ENCODE measurements at places on chromosomes 4 and X.

GRCh38 chr4:31088600-31089230, 368.5 kb downstream of the PCDH7 start:
- DNase-seq = no peak

DNA sequence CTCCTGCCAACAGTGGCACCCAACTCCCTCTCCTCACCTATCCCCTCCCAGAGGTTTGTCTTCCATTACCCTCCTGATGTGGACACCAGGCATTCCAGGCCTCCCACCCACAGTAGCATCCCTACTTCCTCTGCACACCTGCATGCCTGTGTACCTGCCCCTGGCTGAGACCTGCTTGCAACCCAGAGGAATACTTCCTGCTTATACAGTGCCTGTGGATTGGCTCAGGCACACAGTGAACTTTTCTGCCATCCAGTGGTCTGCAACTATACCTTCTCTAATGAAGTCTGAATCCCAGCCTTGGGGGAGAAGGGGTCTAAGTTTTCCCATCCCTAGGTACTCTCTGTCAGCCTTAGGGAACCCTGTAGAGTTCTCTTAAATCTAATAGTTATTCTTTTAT, 169.9 kb downstream of the IQCM start:
- DNase-seq = no peak

DNA sequence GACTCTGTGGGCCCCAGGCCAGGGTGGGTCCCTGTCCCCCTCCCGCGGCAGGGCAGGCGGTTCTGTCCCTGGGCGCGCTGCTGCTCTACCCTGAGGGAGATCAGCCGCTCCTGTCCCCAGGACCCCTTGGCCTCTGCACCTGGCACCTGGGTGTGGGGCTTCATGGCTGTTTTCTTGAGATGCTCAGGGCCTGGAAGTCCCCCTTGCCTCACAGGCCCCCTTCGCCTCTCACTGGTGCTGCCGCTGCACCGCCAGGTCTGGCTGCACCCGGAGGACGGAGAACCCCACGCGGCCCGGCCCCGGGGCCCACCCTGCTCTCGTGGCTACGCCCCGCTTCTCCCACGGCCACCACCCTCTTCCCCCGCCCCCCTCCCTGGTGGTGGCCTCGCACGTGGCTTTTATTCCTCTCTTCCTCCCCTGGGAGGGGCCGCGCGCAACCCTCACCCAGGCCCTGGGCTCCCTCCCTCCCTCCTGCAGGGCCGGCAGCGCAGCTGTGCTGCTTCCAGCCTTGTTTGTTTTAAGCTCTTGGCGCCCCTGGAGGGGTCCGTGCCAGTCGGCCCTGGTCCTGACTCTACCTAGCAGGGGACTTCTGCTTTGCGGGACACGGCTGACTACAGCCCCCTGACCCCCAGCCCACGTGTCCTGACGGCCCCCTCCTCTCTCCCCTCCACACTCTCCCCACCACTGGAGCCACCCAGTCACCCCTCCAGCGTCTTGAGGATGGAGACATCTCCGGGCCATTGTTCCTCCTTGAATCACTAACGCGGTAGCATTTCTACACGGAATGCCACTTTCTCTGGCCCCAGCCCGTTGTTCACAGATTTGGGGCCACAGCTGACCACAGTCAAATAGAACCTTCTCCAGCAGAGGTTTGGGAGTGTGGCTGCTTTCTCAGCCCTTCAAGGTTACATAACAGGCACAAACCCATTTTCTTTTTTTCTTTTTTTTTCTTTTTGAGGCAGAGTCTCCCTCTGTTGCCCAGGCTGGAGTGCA, 20.6 kb upstream of the CLDN24 start:
- DNase-seq = no peak

GRCh38 chr4:40316333-40316781, 18.8 kb upstream of the CHRNA9 start:
- no peak for DNase-seq

DNA sequence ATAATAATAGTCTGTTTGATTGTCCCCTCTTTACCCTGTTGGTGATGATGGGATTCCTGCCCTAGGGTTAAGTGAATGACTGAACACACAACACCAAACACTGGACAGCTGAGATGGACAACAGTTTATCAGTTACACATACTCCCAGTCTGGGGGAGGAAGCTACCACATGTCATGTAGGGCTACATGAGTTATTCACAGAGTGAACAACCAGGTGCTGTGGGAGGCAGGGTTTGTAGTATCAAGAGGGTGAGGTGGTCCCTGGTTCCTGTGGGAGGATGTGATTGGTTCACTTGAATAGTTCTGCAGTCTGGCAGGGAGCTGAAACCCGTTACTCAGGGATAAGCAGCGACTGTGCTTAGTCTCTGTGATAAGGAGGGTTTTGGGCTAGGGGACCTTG, 88.8 kb upstream of the AP1S2 start:
- no peak for DNase-seq

DNA sequence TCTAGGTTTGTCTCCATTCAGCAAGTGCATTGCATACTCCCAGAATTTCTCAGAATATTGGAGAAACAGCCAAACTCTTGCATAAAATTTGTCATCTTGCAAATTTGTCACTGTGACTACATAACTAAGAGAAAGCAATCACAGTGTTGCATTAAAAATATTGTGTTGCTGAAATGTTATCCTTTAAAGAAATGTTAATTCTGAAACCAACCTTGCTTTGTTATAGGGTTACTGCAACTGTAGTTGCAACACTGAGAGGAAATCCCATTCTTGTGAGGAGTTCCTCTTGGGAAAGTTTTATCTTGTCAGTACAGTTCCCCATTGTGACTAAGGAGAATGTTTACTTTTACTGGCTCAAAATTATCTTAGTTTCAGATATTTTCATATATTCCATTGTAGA, 20.9 kb downstream of the CYBB start:
- DNase-seq = no peak

GRCh38 chr4:150305995-150306394, 227.8 kb downstream of the DCLK2 start:
- DNase-seq = no peak

GRCh38 chr4:74433043-74433442, 11.9 kb upstream of the AREG start:
- DNase-seq = no peak

GRCh38 chr4:48195374-48195773, 61.3 kb upstream of the TXK start:
- DNase-seq = no peak

- no peak for DNase-seq
Measured at GRCh38 chrX:8867406-8867805, 66.2 kb upstream of the FAM9A start.

DNA sequence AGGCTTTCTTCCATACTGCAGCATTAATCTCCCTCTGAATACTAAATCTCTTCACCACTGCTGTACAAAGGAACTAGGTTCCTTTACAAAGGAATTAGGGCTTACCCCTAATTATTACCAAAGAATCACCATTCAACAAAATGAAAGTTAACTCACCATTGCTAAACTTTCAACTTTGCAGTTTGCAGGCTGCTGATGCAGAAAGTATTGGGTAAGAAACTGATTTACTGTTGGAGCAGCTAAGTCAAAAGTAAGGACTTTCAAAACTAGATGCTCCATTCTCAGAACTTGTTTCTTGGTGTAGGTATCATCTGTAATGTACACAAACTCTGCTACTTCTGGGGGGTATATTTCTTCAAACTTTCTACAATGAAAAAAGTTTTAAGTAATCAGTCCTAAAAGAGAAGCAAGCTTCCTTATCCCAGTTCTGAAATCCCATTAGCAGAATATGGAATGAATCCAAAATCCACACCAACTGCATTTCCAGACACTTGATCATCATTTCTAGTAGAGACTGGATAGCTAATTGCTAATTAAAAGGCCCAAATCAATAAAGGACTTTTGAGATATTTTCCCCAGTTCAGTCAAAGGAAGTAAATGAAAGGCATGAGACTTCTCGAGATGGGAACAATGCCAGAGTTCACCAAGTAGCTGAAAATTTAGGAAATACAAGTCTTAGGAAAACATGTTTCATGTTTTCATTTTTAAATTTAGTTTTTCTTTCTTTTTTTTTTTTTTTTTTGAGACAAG, 4.3 kb downstream of the CCNA2 start:
- no peak for DNase-seq

DNA sequence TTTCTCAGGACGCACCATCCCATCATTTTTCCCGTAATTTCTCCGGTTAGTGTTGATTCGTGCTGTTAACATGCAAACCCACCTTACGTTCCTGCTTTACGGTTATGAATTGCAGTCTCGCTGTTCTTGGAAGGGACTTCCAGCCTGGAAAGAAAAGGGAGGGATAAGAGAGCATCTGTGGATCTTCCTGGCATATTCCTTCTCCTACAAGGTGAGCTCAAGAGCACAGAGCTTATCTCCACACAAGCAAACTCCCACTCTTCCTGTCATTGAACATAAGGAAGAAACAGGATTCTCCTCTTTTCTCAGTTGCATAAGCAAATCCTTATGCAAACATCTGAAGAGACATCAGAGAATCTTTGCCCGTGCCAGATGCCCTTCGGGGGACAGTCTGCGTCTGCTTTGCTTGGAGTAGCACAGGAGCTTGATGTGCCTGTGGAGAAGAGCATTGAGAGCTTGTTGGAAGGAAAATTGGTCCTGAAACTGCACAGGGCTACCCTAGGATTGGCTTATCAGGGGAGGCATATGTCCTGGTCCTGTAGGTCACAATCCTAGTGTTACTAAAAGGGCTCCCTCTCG, 127.0 kb downstream of the ASMT start:
- no peak for DNase-seq

- DNase-seq = no peak
Measured at GRCh38 chrX:10709276-10709675, 88.9 kb upstream of the MID1 start.

DNA sequence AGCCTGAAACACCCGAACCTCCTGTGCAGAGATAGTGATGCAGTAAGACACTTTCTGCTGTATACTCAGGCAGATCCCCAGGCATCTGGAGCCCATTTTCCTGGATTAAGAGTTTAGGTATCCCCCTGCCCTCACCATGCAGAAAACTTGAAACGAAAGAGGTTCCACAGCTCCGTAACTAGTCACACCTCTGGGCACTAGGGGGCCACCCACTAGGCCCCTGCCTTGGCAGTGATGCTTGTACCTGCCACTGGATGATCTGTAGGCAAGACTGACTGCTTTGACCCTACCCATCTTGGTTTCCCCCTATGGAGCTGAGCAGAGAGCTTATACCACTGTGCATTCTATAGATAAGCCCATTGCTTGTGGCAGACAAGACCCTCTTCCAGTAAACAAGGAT, 940.6 kb downstream of the PCDH19 start:
- DNase-seq = no peak
